Activated naive CD8-positive, alpha-beta T cell treated with anti-CD3 and anti-CD28 coated beads, Interleukin-2, amount 10 ng/mL, durations not matched to agents 7 days and 5 days (primary cell): ENCODE measurements at places on chromosomes 6 and 20. TPM values are rescaled to one million over a fixed set of nuclear protein-coding genes. Genes with fewer than 3 reads are reported as not detected.
A peak's percentile ranks its signal among the peaks of the same experiment; 100 is the strongest.

DNA sequence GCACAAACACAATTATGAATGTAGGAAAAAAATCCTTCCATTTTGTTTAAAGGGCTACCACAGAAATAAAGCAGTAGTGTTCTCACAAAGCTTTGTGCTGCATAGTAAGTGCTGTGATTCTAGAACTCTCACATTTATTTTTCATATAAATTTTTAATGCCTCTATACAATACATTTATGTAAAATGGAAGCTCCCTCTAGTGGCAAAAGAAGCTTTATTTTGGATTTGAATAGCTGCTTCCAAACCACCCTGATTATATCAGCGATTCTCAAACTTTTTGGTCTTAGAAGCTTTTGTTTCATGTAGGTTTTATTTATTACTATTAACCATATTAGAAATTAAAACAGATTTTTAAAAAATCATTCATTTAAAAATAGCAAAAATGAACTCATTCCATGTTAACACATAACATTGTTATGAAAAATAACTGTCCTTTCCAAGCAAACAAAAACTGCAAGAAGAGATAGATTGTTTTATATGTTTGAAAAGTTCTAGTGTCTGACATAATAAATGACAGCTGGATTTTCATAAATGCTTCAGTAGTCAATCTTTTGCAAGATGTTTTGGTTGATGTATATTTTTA lies 38.4 kb downstream of the HS3ST5 start:
- no peak for DNase-seq

GRCh38 chr6:18179770-18180356 lies 24.6 kb downstream of the KDM1B start:
- no peak for DNase-seq

- DNase-seq, result peak; percentile 59
Observed at GRCh38 chr20:45890077-45890984, 677 bp downstream of the NEURL2 start.

RIPPLY2 gene
- total RNA-seq, result not detected

C6orf118 gene
- not detected for total RNA-seq

GRCh38 chr6:4553387-4553786 lies 222.8 kb upstream of the CDYL start:
- no peak for DNase-seq

GRCh38 chr6:113653275-113653674 lies 203.9 kb upstream of the MARCKS start:
- DNase-seq, result no peak

- no peak for DNase-seq
Observed at GRCh38 chr6:154872542-154873114, 122.5 kb upstream of the TIAM2 start.

PKIB gene
- 0.78 TPM for total RNA-seq

DNA sequence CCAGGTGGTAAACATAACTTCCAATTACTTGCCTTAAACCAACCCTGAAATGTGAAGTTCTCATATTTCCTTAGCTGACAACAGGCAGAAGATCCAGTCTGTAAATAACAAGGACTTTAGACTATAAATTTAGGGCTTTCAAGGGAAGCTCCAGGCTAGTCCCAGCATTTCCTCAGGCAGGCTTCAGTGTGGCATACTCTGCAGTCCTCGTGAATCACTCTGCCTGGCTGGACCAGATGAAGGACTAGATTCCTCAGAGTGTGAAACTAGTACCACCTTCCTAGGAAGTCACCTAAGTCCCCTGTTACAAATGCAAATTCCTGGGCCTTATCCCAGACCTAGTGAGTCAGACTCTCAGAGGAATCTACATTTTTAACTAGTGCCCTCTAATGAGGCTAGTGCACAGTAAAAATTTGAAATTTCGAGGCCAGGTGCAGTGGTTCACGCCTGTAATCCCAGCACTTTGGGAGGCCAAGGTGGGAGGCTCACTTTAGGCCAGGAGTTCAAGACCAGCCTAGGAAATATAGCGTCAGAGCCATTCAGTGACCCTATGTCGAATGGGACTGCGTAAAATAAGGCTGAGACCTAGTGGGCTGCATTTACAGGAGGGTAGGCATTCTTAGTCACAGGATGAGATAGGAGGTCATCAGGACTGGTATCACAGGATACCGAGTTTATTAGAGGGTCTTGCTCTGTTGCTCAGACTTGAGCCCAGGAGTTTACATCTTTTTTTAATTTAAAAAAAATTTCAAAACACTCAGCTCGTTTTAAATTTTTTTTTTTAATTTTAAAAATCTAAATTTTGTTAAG lies 279.6 kb upstream of the JARID2 start:
- no peak for DNase-seq

DNA sequence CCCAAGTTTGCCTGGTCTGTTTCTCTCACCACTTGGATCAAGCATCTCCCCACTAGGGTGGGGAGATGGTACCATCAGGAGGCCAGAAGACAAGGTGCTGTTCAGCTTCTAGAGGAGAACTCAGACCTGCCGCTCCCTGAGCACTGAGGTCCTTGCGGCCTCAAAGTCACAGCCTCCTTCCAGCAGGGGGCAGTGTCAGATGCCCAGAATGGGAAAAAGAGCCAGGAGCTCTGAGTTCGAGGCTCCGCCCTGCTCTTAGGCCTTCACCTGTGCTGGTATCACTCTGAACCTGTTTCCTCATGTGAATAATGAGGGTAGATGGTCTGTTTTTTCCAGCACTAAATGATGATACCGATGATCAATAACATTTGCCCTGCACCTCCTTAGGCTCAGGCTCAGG lies 68.7 kb downstream of the TOX2 start:
- DNase-seq, result peak; percentile 45

TPBG gene
- 0.11 TPM for total RNA-seq

GRCh38 chr6:110233770-110234374 lies 53.6 kb downstream of the CDC40 start:
- DNase-seq, result no peak

- DNase-seq, result no peak
Observed at GRCh38 chr6:34284563-34285447, 36.0 kb upstream of the SMIM29 start.

GRCh38 chr6:44128020-44128917 lies 915 bp downstream of the TMEM63B start:
- no peak for DNase-seq

DNA sequence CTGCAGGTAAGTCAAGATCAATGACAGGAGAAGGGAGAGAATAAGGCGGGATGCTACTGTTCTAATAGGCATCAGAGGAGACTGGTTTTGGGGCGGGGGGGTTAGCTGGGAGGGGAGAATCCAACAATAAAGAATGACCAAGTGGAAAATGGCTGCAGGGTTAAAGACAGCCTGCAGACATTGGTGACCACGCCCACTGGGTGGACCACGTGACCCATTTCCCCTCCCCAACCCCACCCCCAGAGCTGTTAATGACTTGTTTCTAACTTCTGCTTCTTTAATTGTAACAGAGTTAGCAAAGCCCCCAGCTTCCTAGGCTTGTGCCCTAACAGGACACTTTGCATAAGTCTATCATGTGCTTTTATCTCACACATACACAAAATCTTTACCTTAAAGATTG lies 344.5 kb downstream of the KIF16B start:
- no peak for DNase-seq

GRCh38 chr6:166201878-166202277 lies 34.2 kb upstream of the TBXT start:
- no peak for DNase-seq

SYCP2 gene
- total RNA-seq, result 13.4 TPM

GRCh38 chr20:46619445-46619844 lies 31.8 kb downstream of the SLC13A3 start:
- no peak for DNase-seq

DNA sequence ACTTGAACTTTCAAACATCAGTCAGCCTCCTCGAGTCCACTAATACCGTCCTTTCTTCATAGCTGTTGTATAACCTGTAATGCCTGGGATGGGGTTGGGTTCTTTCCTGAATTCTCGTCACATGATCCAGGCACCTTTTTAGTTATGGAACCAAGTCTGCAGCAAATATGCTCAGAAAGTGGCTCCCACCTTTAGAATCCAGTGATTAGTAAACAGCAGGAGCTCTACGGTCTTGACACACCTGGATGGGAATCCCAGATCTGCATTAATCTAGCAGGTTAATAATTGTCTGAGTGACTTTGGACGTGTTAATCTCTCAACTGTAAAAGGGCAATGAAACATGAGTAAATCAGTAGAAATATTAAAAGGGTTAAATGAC lies 729 bp upstream of the ZHX3 start:
- DNase-seq, result no peak

GRCh38 chr20:62740286-62741141 lies 31.9 kb downstream of the NTSR1 start:
- peak; percentile 74 for DNase-seq

DNA sequence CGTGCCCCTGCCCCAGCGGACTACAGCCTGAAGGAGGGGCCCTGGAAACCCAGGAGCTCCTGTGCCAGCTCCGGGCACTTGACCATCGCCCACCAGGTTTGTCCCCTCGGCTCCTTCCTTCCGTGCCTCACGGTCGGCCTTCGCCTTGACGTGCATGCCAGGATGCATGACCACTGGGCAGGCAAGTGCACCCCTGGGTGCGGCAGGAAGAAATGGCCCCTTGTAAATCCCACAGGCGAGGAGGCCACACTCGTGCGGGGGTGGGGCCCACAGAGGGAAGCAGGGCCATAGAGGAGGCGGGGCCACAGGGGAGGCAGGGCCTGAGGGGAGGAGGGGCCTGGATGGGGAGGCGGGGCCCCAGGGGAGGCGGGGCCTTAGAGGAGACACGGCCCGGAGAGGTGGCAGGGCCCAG lies 81.7 kb downstream of the YTHDF1 start:
- DNase-seq, result peak; percentile 28

TPD52L1 gene
- total RNA-seq, result not detected

- DNase-seq, result no peak
Observed at GRCh38 chr20:32164984-32165735, 42.4 kb downstream of the PLAGL2 start.

GRCh38 chr6:106470811-106471210 lies 110.3 kb downstream of the CRYBG1 start:
- no peak for DNase-seq

BPIFB1 gene
- total RNA-seq, result not detected

KCNK16 gene
- total RNA-seq, result not detected

DNA sequence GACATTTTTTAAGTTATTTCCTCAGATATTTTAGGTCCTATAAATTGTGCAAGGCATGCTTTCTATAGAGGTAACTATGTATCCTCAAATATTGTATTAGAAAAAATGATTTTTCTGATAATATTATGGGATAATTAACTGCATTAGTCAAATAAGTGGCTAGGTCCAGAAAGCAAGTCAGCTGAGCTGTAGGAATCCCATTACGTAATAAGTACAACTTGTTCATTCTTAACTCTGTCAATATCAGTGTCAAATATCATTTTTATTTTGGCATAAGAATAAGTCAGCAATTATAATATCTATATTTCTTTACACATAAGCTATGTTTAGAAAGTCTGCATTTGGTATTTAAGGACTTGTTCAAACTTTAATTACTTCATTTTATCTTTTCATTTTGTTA lies 830.9 kb upstream of the GJE1 start:
- no peak for DNase-seq

GRCh38 chr20:48364055-48364454 lies 463.7 kb downstream of the PREX1 start:
- DNase-seq, result no peak

GRCh38 chr6:133179481-133179880 lies 61.7 kb upstream of the EYA4 start:
- DNase-seq, result no peak

ANKRD66 gene
- not detected for total RNA-seq

DNA sequence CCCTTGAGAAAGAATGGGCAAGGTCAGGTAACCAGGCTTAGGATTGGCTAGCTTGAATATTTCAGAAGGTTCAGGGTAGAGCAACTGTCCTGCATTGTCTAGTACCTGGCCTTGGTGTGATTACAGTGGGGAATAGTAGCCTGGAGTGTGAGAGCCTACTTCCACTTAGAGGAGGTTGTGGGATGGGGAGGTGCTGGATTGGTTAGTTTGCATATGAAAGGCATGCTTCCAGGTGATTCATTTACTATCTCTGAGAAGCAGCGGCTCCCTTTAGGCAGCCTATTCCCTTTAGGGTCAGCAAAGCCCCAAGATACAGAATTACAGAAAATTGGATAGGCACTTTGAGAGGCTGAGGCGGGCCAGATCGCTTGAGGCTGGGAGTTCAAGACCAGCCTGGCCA lies 25.0 kb upstream of the SCGN start:
- DNase-seq, result no peak

EDN3 gene
- total RNA-seq, result 0.17 TPM

DNA sequence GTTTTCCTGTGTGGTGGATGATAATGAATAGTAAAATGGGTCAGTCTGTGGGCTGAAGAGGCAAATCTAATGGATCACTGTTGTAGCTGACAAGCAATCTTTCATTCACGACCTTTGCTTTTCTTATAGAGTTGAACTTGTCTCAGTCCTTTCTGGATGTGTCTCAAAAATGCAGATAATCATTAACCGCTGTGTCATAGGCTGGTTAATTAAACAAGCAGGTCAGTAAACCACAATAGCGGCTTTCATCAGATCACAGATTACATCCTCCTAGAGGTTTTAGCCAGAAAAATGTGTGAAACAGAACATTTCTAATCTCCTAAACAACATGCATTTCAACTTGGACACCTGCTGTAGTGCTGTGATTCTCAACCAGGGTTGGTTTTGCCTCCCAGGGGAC lies 2.5 kb upstream of the METTL24 start:
- no peak for DNase-seq

GRCh38 chr6:73079978-73080377 lies 145.3 kb downstream of the KHDC1L start:
- DNase-seq, result no peak

GSTA2 gene
- not detected for total RNA-seq

DNA sequence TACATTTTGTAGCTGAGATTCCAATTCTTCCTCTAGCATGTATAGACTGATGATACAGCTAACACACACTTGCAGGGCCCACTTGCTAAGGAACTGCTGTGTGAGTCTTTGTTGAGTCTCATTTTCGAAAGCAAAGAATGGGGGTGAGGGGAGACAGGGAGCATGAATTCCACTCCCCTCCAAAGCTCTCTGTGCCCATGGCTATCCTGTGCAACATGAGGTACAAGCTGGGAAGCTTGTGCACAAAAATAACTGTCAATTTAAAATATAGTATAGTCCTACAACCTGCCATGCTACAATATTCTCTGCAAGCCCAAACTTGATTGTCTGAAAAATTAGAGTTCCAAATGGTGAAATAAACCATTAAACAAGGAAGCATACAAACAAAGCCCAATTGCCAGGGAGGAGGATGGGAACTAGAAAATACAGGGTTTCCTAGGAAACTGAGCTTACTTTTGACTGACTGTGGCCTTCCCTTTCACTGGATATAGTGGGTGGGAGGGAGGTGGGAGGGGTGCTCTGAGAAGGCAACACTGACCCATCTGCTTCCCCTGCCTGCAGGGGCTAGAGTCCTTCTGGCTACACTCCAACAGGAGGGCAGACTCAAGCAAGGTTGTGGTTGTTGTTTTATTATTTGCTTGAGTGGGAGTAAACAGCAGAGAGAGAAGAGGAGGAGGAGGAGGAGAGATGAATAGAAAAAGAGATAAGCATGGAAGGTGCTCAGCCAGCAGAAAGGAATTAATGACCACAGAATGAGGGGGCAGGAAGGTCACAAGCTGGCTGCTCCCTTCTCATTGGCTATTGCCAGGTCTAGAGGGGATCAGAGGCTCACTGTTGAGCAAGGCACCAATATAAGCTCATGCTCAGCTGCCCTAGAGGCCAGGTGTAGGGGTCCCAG lies 84.6 kb downstream of the FYN start:
- DNase-seq, result no peak
